ENCODE measurements at places on chromosomes 6 and 20.

- DNase-seq = no peak
These were observed 14.4 kb downstream of the MYB start for GRCh38 chr6:135195522-135195921.

DNA sequence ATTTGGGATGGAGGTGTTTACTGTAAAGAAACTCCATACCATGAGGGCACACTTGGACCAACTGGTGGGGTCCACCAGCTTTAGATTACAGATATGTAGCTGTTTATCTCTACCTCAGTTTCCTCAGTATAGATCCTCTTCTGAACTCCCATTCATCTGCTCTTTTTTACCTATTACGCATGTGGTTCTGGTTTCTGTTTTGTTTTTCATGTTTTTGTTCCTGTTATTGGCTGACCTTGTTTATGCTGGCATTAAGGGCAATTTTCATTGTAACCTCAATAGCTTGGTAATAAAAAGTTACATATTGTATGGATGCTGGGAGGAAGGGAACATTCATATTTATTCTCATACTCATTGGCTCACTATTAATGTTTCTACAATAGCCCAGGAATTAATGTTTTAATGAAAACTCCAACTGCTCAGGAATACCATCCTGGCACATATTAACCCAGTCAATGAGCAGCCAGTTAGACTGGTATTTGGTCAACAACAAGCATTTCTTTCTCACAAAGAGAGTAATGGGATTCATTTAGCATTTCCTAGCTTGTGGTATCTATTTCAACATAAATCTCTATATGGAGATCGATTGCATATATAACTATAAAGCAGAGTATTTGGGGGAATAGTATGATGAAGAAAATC lies 83.8 kb upstream of the FAM184A start:
- DNase-seq = no peak

DNA sequence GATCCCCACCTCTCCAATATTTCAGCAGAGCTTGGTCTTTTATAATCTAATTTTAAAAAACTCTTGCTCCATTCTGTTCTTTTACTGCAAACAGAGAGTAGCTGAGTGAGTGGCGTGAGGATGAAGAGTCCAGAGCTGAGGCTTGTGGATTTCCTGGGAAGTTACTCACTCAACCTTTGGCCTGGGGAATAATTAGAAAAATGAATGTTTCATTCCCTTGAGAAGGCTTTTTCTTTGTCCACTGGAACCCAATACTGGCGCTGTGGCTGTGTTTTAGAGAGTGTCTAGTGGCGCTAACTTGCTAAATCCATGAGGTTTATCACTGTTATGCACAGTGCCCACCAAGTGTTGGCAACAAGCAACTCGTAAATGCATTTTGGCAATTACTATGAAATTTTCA lies 251.5 kb downstream of the HIVEP2 start:
- no peak for DNase-seq

- no peak for DNase-seq
These were observed 16.1 kb downstream of the RAET1E start for GRCh38 chr6:149881860-149882259.

- no peak for DNase-seq
These were observed 1.3 kb downstream of the EPHA7 start for GRCh38 chr6:93418033-93418407.

- no peak for DNase-seq
These were observed 47.8 kb upstream of the NT5E start for GRCh38 chr6:85402071-85402470.

All from NCI-H524 (cell line).